Stimulated activated CD4-positive, alpha-beta T cell treated with anti-CD3 and anti-CD28 coated beads, Interleukin-1b, Interleukin-23, amount 100 ng/mL, for 1 hour (primary cell): ENCODE measurements at places on chromosomes 4 and X.

DNA sequence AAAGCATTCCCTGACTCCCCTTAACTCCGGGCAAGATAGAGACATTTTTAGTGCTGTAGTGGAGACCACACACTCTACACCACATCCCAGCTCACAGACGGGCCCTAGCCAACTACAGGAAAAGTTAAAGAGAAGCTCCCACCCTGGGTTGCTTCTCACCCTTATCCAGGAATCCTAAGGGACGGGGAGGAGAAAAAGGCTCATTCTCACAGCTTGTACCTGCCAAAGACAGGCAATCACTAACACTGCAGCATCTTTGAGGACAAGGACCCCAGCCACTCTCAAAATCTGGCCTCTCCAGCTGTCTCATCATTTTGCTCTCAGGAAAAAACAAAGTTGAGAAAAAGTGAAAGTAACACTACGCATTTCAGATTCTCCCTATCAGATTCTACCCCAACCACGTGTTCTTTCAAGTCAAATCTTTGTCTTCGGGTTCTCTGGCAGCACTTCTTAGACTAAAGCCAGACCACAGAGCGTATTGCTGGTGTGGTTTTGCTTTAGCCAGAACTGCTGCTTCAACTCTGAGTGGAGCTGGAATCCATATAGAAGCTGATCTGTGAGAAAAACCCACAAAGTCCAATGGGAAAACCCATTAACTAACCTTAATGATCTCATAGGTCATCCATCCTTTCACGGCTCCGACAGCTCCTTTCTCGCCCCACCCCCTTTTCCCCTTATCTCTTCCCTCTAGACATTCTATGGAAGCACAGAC is 605.9 kb upstream of the DIPK2B start:
- no peak for DNase-seq

GRCh38 chrX:96170626-96171025 is 514.0 kb upstream of the DIAPH2 start:
- DNase-seq: no peak

- no peak for DNase-seq
Measured at GRCh38 chrX:109704563-109704962, 28.5 kb downstream of the ACSL4 start.

GRCh38 chr4:48178931-48179330 is 44.9 kb upstream of the TXK start:
- DNase-seq: no peak

DNA sequence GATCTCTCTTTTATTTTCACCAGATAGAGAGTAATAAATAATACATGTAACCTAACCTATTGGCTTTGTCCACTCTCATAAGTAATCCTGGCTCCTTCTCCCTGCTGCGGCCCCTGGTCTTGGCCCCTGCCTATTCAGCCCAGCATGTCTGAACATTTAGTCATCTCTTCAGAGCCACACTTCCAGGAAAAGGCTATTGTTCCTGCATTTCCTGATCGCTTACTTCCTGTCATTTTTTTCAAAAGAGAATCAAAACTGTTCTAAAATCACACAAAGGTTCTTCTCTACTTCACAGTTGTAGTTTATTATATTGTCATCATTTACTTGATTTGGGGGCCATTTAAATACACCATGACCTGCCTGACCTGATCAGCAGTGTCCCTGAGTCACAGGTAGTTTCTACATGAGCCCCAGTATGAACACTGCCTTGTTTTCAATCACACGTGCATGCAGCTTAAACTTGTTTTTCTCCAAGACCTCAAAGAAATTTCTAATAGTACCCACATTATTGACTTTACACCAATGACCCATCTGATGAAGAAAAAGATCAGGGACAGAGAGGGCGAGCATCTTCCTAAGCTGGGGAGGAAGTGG is 47.4 kb upstream of the KDR start:
- no peak for DNase-seq

DNA sequence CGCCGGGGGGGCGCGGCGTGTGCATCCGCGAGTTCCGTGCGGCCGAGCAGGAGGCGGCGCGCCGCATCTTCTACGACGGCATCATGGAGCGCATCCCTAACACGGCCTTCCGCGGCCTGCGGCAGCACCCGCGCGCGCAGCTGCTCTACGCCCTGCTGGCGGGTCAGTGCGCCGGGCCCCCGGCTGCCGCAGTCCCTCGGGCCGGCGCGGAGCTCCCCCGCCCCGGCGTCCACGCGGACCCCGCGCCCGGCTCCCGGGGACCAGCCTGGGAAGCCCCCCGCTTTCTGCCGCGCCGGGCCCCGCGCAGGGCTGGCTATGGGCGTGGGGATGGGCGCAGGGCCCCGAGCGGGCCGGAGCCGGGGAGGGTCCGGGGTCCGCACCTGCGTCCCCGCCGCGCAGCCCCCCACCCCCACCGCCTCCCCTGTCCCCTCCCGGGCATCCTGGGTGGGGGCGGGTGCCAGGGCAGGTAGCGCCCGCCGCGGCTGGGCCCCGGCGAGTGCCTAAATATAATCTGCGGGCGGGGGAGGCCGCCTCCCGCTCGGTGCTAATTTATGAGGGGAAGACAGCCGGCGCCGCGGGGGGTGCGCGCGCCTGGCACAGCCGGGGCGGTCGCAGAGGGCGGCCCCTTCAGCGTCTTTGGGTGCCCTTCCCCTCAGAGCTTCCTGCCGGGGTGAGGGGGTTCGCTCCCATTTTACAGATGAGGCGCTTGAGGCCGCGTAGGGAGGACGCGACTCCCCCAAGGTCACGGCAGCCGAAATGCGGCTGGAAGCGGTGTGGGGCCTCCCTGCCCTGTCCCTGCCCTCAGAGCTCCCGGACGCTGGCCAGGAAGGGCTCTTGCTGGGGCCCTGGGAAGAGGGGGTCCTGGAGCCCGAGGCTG is 837 bp downstream of the NAT8L start:
- DNase-seq: no peak

- DNase-seq: no peak
Measured at GRCh38 chr4:113539408-113539807, 222.1 kb downstream of the CAMK2D start.

DNA sequence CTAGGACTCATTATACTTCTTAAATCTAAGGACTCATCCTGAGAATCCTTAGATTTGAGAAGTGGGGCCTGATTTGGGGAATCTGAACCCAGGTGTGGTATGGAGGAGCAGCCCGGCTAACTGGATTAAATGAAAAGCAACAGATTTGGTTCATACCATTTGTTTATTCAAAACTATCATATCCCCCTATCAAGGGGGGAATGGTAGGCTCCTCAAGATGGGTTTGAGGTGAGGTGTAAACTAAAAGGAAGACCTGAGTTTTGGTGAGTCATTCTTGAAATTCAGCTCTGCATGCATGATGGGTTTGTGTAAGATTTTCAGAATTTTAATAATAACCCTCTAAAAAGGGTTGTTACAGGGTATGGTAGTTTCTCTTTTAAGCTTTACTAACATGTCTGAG is 53.4 kb downstream of the CASP6 start:
- DNase-seq: no peak

DNA sequence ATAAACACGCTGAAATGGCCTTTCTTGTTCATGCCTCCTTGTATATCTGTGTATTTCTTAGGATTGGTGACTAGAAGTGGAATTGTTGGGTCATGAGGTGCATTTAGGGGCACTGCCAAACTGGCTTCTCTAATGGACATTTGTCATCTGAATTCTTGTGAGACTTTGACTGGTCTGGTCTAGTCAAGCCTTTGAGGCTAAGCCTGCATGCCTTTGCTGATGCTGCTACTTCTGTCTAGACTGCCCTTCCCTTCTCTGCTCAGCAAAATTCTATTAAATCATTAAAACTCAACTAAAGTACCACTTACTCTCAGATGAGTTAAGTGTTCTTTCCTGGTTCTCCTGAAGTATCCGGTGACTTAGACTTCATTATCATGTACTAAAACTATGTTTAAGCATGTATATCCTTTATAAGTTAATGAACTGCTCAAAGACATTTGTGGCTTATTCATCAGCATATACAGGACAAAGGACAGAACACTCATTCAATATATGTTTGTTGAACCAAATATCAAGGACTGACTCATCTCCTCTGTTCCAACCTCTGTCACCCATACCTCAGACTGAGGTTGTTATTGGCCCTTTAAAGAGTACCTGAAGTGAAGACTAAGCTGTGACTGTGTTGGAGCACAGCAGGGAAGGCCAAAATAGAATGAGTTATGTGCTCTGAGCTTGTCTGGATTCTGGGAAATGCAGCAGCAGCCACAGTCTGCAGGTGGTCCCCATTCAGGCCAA is 9.0 kb downstream of the TCEAL1 start:
- DNase-seq: no peak

GRCh38 chrX:112941209-112941837 is 100.7 kb upstream of the AMOT start:
- DNase-seq: no peak

DNA sequence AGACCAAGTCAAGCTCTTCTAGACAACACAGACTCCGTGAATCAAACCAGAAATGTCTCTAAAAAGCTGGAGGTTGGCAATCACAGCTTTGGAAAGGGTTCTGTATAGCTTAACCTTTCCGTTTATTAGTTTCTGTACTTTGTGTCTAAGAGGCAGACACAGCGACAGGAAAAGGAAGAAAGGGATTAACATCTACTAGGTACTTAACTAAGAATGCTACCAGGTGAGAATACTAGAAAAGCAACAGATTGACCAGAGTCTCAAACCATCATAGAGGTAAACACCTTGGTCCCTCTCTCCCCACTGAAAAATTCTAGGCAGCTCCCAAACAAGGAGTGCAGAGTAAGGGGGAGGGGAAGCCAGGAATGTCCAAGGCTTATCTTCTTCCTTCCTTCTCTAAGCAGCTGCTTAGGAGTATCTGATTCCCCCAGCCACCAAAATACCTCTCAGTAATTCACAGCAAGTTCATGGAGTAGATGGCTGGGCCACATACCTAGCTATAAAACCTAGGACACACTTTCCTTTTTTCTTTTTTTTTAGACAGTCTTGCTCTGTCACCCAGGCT is 80.8 kb downstream of the APBB2 start:
- no peak for DNase-seq

GRCh38 chrX:107970073-107970472 is 12.1 kb downstream of the TEX13B start:
- DNase-seq: no peak

- DNase-seq: no peak
Measured at GRCh38 chr4:139901531-139902320, 236.1 kb downstream of the MGST2 start.

DNA sequence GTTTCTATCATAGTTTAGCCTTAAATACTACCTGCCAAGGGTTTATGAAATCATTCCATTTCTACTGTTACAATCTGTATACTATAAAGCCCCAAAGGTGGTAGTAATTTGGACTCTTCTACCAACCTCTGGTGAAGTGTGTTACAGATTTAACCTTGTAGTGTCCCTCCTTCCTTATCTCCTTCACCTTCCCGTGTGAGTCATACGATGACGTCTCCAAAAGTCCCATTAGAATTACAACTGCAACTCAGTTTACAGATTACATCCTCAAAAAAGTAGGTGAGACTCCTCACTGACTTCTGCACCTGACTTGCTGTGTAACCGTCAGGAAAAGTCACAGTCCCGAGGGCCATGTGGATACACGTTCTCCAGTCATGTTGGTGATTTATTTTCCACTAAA is 219.0 kb downstream of the DCTD start:
- DNase-seq: no peak

GRCh38 chr4:155854582-155855226 is 11.4 kb downstream of the ASIC5 start:
- DNase-seq: no peak
